ENCODE measurements at places on chromosomes 13 and 19.

GRCh38 chr13:85277748-85278147 is 521.5 kb downstream of the SLITRK6 start:
- no peak for DNase-seq

GRCh38 chr19:33376423-33376822 is 2.9 kb downstream of the CEBPG start:
- no peak for DNase-seq

DNA sequence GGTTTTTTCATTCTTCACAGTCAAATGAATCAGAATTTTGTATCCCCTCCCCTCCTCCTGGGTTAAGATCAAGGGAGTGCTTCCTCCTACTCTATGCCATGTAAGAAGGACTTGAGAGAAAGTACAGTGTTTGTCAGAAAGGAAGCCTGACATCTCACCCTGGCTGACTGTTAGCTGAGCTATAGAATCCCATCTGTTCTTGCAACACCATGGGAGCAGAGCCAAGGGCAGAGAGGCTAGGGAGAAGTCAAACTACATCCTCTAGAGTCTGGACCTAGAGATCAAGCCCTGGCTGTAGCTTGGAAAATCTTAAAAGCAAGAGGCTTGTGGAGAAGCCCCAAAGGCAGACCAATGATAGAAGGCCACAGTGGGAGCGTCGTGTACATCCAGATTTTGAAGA is 145.9 kb downstream of the OLFM4 start:
- no peak for DNase-seq

- DNase-seq = no peak
These were observed 74.7 kb upstream of the MCF2L start for GRCh38 chr13:112894423-112894672.

DNA sequence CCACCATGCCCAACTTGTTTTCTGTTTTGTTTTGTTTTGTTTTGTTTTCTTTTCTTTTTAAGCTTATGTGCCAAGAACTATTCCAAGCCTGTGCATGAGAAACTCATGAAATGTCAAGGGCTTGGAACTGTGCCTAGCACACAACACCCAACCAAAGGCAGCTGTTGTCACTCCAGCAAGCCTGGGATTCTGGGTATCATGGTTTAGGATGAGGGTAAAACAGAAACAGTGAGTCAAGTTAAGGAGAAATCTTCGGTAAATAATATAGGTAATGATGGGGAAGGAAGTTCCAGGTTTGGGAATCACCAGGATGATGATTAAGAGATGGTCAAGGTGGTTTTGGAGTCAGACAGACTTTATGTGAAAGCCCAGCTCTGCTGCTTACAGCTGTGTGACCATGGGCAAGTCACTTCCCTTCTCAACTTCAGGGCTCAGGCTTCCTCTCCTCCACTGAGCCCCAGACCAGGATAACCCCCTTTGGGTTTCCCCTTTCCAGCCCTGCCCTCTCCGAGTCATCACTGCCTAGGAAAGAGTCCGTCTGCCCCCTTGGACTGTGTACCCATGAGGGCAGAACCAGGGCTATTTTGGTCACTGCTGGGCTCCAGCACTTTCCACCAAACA is 5.0 kb downstream of the PVR start:
- no peak for DNase-seq

DNA sequence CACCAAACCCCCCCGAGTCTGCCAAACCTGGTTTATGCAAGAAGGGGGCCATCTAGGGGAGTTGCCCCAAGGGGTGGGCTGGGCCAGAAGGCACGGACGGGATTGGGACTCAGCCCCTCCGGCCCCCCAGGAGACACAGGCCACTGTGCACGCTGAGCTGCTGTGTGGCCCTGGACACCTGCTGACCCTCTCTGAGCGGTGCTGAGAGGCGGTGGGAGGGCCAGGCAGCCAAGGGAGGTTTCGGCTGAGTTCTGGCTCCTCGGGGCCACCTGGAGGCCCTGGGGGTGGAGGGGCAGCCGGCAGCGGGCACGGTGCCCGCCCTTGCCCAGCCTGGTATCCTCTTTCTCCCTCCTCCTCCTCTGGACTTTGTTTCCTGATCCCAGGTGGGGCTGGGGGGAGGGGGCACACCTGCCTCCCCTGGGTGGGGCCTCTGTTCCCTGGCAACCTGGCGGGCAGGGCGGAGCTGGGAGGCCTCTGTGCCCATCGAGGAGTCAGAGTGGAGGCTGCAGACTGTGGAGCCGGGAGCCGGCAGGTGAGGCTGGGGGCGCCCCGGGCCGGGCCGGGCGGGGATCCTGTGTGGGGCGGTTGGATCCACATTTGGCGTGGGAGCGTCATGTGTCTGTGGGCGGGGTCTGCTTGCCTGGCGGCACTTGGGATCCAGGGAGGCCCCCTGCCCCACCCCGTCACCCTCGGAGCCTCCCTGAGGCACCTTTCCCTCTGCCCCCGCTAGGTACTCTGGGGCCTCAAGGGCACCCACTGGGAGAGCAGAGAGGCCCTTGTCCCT is at the start of gene MISP:
MISP (plus strand) TSS at position 473 of the 784 bp plus-strand sequence. CDS start 5,835 bp downstream, outside the sequence.
- no peak for DNase-seq

- no peak for DNase-seq
These were observed 989.9 kb downstream of the OLFM4 start for GRCh38 chr13:54018485-54018884.

- no peak for DNase-seq
These were observed 29.3 kb downstream of the CILP2 start for GRCh38 chr19:19567391-19567790.

- no peak for DNase-seq
These were observed 3.4 kb downstream of the PRR36 start for GRCh38 chr19:7870571-7871436.
